ENCODE measurements at places on chromosomes 4 and X.
A peak's percentile ranks its signal among the peaks of the same experiment; 100 is the strongest.

DNA sequence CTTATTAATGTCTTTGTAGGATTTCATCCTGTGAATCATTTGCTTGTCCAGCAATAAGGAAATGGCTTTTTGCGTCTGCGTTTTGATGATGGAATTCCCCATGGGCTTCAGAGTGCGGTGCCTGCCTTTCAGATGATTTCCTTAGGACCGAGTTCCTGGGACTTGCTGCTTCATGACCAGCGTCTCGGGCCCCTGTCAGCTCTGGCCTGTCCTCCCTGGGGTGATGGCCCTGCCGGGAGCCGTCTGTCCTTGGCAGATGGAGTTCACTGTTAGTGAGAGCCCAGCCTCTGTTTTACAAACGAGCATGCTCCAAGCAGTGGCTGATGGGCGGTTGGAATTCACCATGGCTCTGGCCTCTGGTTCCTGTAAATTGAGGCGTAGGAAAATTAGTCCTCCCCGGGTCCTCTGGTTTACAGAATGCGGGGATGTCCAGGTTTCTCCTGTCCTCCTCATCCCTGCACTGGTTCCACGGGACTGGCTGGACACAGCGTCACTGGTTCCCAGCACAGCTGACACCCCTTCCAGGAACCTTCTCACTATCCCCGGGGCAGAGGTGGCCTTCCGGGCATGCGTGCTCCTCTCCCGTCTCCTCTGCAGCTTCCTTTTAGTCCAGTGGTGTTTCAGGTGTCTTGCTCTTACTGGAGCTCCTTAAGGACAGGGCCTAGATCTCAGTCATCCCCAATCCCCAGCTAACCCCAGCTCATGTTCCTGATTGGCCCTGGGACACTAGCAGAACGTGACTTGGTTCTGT lies 34.9 kb downstream of the TBC1D14 start:
- no peak for DNase-seq

- no peak for DNase-seq
Observed at GRCh38 chrX:126552313-126553022, at the start of gene DCAF12L1. DCAF12L1 (minus strand) TSS chrX:126552814; CDS start chrX:126552608, 206 bp downstream.

DNA sequence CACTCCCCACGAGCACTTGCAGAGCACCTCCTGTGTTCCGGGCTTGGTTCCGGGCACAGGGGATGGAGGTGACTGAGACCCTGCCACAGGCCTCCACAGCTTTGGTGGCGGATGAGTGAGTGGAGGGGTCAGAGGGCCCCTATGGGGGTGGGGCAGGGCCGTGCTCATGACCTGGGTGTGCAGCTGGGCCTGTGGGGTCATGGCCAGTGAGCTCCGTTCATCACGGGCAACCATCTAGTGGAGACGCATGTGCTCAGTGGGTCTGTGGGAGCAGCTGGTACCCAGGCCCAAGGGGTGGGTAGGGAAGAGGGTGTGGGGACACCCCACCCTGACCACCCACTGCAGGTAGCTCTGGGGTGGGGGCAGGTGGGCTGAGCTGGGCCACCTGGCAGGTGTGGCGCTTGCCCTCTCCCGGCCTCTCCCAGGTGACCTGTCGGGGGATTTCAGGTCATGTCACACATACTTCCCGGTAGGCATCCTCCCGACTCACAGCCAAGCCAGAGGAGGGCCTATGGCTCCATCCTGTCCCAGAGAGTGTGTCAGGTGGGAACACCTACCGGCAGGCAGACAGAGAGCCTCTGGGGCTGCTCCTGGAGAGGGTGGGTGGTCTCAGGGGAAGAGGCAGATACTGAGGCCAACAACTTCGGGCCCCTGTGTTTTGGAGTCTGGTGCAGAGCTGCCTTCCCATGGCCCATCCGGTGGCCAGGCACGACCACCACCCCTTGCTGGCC lies 3.6 kb downstream of the PSAPL1 start:
- no peak for DNase-seq

GRCh38 chr4:3442959-3443749 lies 1.4 kb downstream of the HGFAC start:
- peak; percentile 37 for DNase-seq

DNA sequence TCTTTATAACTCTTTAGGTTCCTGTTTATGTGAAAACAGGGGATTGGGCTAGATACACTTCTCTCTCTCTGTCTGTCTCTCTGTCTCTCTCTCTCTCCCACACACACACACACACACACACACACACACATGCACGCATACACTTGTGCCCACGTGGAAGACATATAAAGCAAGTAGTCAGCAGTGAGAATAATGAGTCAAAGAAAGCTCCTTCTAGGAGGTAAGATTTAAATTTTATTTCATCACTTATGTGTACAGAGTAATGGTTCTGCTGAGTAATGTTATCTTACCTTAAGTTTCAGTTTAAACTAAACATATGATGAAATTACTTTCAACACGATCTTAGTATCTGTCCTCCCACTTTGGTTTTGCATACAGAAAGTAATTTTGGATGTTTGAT lies 243.0 kb upstream of the TEX13A start:
- DNase-seq, result no peak

GRCh38 chr4:72555377-72555831 lies 13.6 kb downstream of the ADAMTS3 start:
- no peak for DNase-seq

DNA sequence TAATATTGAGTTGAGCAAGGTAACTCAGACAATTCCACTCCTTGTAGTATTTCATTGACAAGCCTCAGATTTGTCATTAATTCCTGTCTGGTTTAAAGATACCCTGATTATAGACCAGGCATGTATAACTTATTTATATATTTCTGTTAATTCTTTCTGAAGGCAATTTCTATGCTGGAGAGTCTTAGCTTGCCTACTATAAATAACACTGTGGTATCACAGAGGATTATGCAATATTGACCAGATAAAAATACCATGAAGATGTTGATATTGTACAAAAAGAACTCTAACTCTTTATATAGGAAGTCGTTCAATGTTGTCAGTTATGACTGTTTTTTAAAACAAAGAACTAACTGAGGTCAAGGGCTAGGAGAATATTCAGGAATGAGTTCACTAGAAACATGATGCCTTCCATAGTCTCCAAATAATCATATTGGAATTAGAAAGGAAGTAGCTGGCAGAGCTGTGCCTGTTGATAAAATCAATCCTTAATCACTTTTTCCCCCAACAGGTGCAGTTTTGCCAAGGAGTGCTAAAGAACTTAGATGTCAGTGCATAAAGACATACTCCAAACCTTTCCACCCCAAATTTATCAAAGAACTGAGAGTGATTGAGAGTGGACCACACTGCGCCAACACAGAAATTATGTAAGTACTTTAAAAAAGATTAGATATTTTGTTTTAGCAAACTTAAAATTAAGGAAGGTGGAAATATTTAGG lies 821 bp downstream of the CXCL8 start:
- DNase-seq, result no peak

DNA sequence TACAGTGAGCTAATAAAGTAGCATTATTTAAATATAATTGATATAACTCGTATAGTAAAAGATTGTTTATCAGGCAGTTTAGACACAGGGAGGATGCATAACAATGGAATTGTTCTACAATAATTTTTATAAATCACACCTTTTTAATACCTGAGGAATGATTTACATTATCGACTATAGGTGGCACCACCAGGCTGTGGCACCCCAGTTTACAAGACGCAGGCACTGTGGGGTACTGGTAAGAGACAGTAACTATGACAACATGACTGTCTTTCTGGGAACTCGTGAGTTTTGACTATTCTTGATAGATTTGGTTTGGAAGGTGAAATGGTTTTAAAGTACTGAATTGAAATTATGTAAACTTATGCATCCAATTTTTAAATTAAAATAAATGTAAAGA lies 27.1 kb upstream of the STBD1 start:
- no peak for DNase-seq

DNA sequence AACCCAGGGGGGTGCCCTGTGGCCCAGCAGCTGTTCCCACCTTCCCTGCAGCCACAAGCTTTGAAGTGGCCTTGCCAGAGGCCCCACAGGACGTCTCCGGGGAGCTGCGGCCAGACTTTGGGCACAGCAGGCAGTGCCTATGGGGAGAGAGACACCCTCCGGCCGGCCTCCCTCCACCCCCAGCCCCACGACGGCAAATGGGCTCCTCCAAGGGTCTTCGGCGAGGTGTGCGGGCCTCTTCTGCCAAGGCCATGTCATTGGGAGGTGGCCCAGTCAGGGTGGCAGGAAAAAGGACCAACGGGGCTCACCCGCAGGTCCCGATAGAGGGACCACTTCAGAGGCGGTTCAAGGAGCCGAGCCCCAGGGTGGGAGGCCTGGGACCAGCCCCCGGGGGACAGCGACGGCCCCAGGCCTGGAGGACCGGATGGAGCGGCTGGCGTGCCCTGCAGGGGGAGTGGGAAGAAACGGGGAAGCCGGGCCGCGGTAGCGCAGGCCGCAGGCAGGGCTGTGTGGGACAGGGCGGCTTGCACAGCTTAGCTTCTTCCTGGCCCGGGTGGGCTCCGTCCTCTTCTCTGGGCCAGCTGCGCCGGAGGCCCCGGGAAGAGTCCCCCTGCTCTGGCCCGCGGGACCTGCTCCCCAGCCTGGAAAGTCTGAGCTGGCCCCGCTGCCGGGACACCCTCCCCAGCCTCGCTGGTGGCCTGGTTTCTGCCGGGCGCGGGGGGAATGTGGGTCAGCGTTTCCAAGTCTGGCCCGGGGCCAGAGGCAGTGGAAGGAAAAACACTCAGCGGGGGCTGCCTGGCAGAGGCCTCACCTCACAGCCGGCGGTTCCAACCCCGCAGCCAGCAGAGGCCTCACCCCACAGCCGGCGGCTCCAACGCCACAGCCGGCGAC lies 21.9 kb upstream of the SPON2 start:
- no peak for DNase-seq

DNA sequence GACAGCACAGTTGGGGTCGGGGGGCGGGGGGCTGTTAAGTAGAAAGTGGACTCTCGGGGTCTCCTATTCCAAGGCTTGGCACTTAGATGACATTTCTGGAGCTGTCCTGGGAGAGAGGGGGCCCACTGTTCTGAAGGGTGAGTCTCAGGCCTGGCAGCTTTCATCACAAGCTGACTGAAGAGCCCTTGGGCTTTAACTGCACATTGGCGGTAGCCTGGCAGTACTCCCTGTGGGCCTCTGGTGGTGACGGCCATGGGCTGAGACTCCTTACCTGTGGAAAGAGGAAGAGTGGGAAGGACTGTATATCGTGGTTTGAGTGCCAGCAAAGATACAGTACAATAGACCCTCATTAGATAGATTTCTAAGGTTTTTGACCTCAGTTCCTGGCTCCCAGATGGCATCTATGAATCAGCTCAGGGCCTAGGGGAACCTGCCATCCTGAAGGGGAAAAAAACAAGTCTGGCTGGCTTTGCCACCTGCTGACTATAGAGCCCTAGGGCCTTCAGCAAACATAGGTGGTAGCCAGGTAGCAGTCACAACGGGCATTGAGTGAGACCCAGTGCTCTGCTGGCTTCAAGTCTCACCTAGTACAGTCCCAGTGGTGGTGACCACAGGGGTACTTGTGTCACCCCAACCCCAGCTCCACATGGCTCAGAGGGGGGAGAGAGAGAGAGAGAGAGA lies 87.9 kb downstream of the ANKRD17 start:
- no peak for DNase-seq

- DNase-seq, result no peak
Observed at GRCh38 chrX:153620576-153620975, 21.6 kb upstream of the CCNQ start.

GRCh38 chr4:139833151-139833910 lies 167.7 kb downstream of the MGST2 start:
- DNase-seq, result no peak

DNA sequence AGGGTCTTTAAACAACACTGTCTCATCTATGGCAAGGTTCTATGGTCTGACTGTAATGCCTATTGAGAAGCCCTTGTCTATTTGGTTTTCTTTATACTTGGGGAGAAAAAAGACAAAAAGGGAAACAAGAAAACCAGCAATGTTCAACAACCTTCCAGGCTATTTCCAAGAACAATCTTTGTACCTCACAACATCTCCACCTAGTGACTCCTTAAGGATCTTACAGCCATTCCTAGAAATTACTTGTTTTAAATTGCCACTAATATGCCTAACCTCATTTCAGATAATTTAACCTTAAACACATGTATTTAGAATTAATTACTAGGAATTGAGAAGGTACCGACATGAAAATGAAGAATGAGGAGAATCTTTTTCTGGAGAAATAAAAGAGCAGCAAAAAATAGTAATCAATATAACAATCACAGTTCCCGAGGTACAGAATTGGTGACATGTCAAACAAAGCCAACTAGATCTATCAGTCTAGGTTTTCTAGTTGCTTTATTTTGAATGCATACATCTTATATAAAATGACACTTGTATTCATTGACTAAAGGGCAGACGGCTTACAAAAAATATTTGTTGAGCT lies 1.6 kb upstream of the RBM46 start:
- no peak for DNase-seq

DNA sequence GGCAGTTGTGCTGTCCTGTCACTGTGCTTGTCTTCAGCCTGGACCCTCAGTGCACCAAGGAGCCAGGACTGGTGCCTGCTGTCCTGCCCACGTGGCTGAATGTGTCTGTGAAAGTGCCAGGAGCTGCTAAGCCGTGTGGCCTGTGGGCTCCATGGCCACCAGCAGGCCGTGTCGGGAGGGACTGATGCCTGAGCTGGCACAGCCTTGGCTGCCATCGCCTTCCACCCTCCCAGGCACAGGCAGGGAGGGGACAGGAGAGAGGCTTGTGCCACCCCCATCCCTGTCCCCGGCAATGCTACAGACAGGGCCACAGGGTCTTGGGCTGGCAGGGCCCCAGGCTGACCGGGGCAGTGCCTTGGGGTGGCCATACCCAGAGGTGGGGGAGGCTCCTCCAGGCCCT lies 24.8 kb downstream of the DOK7 start:
- DNase-seq, result no peak

- no peak for DNase-seq
Observed at GRCh38 chr4:75860606-75861005, 41.6 kb downstream of the PPEF2 start.

GRCh38 chrX:125778261-125778660 lies 387.8 kb downstream of the DCAF12L2 start:
- no peak for DNase-seq

- DNase-seq, result no peak
Observed at GRCh38 chr4:147371661-147372060, 109.2 kb upstream of the EDNRA start.

DNA sequence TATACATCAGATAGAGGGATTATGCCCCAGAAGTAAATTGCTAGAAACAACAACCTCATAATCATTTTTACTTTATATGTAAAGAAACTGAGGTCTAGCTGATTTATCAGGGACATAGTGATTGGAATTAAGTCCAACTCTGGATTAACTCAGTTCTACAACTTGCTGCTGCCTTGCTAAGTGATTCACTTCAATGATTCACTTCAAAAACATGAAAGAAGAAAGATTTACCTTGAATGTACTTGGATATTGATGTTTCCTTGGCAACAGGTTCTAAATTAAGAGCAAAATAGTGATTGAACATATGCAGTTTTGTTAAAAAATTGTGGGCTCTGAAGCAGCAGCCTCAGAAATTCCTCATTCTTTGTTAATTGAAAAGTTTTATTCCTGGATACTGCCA lies 99.8 kb upstream of the H2AZ1 start:
- no peak for DNase-seq

DNA sequence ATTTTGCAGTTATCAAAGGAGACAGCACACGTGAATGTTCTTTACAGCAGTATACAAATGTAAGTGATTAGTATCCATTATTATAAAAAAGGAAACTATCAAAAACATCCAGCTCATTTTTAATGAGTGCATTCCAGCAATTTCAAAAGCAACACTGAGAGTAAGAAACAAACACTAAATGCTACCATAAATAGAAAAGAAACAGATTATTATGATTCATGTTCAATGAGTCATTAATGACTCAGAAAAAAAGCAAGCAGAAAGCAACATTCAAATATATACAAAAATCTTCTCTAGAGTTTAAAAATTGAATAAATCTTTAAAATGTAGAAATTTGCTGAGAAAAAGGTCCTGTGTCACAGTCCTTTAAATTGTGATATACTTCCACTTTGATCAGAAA lies 346.5 kb upstream of the FMR1 start:
- no peak for DNase-seq
